ENCODE measurements at places on chromosomes 1 and 21. TPM values are rescaled to one million over a fixed set of nuclear protein-coding genes. Genes with fewer than 3 reads are reported as not detected.

- DNase-seq = no peak
Measured at GRCh38 chr1:161046605-161047228, 940 bp upstream of the USF1 start.

- DNase-seq = no peak
Measured at GRCh38 chr1:156864796-156865195, 4.1 kb downstream of the NTRK1 start.

DNA sequence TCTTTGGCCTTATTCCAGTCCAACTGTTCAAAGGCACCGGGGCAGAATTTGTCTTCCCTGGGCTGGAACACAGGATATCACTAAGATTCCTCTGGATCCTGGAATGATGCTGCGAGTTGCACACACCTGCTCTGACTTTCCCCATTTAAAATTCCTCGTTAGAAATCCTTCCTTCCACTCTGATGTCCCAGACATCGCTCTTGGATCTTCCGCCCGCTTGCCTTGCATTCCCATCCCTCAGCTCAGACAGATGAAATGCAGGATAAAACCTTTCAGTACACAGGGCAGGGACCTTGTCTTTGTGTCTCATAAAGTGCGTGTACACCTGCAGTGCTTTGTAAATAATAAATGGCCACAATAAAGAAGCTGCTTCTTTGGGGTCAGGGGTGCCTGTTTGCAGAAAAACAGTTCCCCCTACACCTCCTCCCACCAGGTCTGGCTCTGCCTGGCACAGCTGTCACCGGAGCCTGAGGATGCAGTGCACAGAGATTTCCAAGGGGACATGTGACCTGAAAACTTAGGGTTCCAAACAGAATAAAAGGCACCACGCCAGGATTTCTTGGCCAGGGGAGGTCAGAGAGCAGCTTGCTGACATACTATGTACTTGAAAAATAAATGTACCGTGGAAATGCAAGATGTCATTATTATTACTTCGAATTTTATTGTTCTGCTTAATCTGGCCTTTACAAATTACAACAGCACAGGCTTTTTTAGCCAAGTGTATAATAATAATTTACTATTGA is 62.9 kb upstream of the SYT6 start:
- no peak for DNase-seq

- no peak for DNase-seq
Measured at GRCh38 chr1:3697810-3698209, 45.5 kb downstream of the TP73 start.

- no peak for DNase-seq
Measured at GRCh38 chr1:156344409-156344808, 6.1 kb downstream of the TSACC start.

APOBEC4 gene
- total RNA-seq = not detected

LAD1 gene
- total RNA-seq = 72.5 TPM
